ENCODE measurements at places on chromosomes 12 and 14. TPM values are rescaled to one million over a fixed set of nuclear protein-coding genes. Genes with fewer than 3 reads are reported as not detected.

GRCh38 chr12:10031771-10032175, 1.3 kb downstream of the CLEC9A start:
- no peak for DNase-seq
- no peak overlapping the region for H3K4me3 ChIP-seq
- H3K27ac ChIP-seq: no peak overlapping the region
- H3K4me1 ChIP-seq: no peaks in the 10 kb centered on the region
- peaks cover 14% of the 10 kb centered on the region for H3K27me3 ChIP-seq

FGFR1OP2 gene
- 87.5 TPM for total RNA-seq

TMEM233 gene
- total RNA-seq: not detected

DNA sequence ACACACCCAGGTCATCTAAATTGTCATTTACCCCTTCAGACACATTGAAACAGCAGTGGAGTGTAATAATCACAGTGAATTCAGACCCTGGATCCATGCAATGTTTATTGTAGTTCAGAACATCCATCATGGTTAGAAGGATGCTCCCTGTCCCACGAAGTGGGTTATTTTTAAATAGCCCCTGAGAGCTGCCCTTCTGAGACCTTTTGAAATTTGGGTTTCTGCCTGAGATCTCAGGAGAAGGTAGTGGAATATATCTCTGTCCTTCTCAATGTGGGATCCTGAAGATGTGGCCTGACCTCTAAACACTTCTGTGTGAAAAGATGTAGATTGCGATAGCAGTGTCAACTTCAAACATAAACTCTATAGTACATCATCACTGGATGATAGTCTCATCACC, 1080.6 kb downstream of the TMEM121 start:
- H3K27me3 ChIP-seq: peaks cover 47% of the 10 kb centered on the region
- DNase-seq: no peak
- H3K4me1 ChIP-seq: peaks cover 11% of the 10 kb centered on the region
- no peak overlapping the region for H3K4me3 ChIP-seq
- no peak overlapping the region for H3K27ac ChIP-seq
- H3K36me3 ChIP-seq: no peaks in the 10 kb centered on the region

CDKN3 gene
- total RNA-seq: 79.6 TPM

ESPL1 gene
- 90.2 TPM for total RNA-seq

NEUROD4 gene
- total RNA-seq: not detected

DNA sequence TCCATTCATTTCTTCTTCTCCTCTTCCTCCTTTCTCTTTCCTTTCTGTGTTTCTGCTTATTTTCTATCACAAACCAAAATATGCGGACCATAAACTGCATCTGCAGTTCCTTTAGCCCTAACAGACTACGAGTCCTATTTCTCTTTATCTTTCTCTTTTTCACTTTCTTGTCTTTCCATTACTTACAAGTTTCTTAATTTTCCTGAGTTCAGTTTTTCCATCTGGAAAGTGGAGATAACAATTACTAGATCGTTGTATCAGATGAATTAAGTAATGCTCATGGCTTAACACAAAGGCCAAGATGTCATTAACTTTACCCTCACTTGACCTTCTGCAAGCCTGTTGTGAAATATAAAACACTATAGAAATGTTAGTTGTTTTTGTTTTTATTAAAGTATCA, 983 bp upstream of the COPS7A start:
- H3K27me3 ChIP-seq: no peaks in the 10 kb centered on the region
- peaks cover 8% of the 10 kb centered on the region for H3K36me3 ChIP-seq
- H3K4me1 ChIP-seq: peaks cover 22% of the 10 kb centered on the region
- DNase-seq: no peak
- no peak overlapping the region for H3K4me3 ChIP-seq

DNA sequence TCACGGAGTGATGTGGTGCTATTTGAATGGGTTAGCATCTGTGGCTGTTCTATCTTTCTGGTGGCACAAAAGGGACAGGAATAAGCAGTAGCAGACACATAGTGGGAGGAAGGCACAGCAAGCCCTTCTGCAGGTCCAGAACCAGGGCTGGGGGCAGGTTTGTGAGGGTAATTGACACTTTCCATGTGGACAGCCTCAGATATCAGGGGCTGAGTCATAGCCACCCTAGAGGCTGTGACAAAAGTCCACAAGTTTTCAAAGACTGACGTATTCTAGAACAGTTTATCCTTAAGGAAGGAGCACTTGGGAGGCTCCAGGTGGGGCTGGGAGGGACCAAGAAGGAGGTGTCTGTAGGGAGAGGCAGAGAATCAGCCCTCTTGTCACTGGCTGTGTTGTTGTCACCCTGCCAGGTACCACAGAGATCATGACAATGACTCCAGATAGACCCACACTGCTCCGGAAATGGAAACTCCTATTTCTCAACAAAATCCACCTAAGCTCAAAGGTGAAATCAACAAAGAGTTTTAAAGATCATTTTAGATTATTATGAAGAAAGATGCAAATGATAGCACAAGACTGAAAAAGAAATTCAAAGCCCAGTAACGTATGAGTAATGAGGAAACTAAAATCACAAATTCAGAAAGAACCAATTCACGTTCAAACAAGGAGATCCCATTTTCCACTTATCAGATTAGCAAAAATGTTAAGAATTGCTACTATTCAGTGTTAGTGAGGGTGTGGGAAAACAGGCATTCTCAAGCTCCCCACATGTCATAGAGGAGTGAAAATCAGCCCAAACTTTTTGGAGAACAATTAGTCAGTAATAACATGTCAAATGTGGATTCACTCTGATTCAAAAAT, 48.3 kb downstream of the NFKBIA start:
- H3K27ac ChIP-seq: peak overlapping the region; percentile 31
- H3K36me3 ChIP-seq: no peaks in the 10 kb centered on the region
- peaks cover 14% of the 10 kb centered on the region for H3K4me1 ChIP-seq
- no peaks in the 10 kb centered on the region for H3K27me3 ChIP-seq
- no peak overlapping the region for H3K4me3 ChIP-seq

DNA sequence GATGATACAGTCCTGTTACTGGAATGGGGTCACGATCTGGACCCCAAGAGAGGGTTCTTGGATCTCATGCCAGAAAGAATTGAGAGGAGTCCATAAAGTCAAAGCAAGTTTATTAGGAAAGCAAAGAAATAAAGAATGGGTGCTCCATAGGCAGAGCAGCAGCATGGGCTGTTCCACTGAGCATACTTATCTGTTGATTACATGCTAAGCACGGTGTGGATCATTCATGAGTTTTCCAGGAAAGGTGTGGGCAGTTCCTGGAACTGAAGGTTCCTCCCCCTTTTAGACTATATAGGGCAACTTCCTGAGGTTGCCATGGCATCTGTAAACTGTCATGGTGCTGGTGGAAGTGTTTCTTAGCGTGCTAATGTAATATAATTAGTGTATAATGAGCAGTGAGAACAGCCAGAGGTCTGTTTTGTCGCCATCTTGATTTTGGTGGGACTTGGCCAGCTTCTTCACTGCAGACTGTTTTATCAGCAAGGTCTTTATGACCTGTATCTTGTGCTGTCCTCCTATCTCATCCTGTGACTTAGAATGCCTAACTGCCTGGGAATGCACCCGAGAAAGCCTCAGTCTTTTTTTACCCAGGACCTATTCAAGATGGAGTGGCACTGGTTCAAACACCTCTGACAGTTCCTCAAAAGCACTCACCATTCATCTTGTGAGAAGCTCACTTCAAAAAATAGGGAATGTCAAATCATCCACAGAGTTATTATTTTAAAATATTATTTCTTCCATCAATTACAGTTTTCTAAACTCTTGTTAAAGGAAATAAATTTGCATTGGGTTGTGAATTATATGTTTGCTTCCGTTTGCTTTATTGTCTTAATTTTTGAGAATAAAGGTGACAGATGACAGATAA, 1358.8 kb upstream of the TMEM132C start:
- no peak overlapping the region for H3K4me3 ChIP-seq
- no peak overlapping the region for H3K27ac ChIP-seq
- peaks cover 2% of the 10 kb centered on the region for H3K4me1 ChIP-seq
- no peaks in the 10 kb centered on the region for H3K27me3 ChIP-seq

DNA sequence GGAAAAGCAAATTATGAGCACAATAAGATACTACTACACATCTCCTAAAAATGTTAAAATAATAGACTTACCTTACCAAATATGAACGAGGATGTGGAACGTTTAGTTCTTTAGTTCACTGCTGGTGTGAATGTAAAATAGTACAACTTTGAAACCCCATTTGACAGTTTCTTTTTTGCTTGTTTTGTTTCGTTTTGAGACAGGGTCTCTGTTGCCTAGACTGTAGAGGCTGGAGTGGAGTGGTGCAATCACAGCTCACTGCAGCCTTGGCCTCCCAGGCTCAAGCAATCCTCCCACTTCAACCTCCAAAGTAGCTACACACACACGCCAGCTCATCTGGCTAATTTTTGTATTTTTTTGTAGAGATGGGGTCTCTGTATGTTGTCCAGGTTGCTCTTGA, 136.4 kb upstream of the FAR2 start:
- no peaks in the 10 kb centered on the region for H3K36me3 ChIP-seq
- H3K27ac ChIP-seq: no peak overlapping the region
- peaks cover 7% of the 10 kb centered on the region for H3K27me3 ChIP-seq
- H3K4me1 ChIP-seq: no peaks in the 10 kb centered on the region
- H3K4me3 ChIP-seq: no peak overlapping the region

Data from activated CD4-positive, alpha-beta memory T cell treated with anti-CD3 and anti-CD28 coated beads, Interleukin-2, amount 10 ng/mL, durations not matched to agents 7 days and 5 days (primary cell).